ENCODE measurements at places on chromosomes 1 and 21.

GRCh38 chr1:54158071-54158470, 5.3 kb upstream of the CDCP2 start:
- peak; percentile 69 for DNase-seq

- no peak for DNase-seq
Observed at GRCh38 chr1:27049100-27049499, 36.5 kb upstream of the TENT5B start.

DNA sequence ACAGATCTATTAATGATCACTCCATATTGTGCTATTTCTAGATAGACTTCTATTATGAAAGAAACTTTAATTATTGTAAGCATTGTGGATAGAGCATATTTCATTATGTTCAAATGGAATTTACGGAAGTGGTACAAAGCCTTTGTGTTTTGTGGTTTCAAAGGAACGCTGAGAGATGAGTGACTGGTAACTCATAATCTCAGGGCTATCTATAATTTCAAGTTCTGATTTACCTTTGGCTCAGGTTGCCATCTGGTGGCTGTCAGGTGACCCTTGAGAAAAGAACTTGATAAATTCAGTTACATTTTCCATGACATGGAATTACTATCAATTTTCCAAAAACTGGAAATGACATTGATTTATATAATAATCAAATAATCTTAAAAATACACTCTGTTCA, 12.2 kb downstream of the NTNG1 start:
- peak; percentile 49 for DNase-seq

GRCh38 chr1:43345120-43345519, 7.5 kb downstream of the MPL start:
- DNase-seq, result no peak

- DNase-seq, result no peak
Observed at GRCh38 chr1:198141668-198142351, 15.0 kb upstream of the NEK7 start.

DNA sequence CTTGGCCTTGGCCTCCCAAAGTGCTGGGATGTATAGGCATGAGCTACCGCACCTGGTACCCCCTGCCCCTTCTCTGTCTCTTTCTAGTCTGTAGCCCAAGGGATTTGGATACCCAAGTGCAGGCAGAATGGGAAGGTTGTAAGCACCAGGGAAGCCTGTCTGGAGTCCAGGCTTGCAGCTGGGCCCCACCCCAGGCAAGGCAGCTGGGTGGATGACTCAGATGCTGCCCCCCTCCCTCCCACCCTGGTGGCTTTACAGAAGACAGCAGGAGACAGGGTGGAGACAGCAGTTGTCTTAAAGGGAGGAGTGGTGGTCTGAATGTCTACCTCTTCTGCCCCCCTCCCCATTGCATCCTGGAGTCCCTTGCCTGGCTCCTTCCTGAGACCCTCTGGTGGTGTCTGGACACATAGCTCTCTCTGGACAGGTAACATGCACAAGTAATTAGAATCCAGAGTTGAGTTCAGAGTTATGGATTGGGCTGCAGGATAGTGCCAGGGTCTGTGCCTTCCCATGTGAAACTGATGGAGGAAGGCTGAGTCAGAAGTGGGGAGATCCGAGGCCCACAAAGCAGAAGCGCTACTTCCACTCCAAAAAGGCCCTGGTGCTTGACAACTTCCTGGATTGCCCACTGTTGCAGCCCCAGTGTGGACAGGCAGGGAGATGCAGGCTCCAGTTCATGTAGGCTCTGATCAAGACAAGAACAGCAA, 5.1 kb downstream of the LMNA start:
- peak; percentile 75 for DNase-seq

DNA sequence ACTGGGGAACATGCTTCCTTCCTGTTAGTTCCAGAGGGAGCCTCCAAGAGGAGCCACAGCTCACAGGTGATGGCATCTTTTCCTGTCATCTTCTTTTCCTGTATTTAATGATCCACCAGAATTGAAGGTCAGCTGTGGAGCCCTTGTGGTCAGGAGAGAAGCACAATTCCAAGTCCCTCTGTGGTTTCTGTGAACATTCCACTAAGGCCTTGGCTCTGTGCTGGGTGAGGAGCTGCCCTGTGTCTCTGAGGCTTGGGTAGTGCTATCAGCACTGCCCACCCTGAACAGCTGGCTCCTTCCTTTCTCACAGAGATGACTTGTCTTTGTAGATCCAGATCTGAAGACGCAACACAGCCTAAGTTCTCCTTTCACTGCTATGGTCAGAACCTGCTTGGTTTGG, 141.9 kb upstream of the MAP1LC3C start:
- DNase-seq, result peak; percentile 37

DNA sequence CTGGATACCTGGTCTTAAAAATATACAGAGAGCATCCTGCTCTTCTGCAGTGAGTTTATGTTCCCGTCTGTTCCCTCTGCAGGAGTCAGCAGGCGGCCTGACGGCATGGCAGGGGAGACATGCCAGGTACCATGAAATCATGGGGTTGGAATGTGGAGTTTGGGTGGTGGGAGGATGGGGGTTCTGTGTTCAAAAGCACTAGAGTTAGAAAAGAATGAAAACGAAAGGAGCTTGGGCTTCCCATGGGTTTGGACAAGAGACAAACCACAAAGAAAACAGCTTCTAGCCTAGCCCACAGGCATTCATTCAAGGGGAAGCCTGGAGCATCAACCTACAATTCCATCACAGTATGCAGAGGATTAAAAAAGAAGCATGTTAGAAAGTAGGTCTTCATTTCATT, 59.9 kb downstream of the WARS2 start:
- peak; percentile 93 for DNase-seq

- no peak for DNase-seq
Observed at GRCh38 chr1:47679301-47679791, 241.5 kb downstream of the FOXD2 start.

GRCh38 chr1:17197696-17198095, 7.2 kb upstream of the PADI1 start:
- no peak for DNase-seq

DNA sequence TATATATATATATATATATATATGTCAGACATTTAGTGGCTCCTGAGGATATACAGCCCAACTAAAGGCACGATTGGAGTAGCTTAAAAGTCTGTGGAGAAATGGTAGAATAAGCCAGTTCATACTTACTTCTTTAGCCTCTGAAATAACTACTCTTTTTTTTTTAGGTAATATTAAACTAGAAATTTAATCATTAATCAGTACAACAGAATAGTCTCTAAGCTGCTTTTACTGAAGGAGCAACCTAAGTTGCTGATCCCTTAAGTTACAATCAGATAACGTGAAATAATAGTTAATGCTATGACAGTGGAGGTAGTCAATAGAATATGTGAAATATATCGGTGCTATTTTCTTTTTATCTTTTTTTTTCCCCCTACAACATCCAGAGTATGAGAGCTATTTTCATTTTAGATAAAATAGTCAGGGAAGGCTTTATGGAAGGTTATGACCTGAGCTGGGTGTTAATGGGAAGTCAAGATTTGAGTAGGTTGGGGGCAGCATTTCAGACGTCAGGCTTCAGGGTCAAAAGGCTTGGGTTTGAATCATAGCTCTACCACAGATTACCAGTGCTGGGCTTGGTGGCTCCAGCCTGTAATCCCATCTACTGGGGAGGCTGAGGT, 15.6 kb downstream of the ZMPSTE24 start:
- DNase-seq, result peak; percentile 39

DNA sequence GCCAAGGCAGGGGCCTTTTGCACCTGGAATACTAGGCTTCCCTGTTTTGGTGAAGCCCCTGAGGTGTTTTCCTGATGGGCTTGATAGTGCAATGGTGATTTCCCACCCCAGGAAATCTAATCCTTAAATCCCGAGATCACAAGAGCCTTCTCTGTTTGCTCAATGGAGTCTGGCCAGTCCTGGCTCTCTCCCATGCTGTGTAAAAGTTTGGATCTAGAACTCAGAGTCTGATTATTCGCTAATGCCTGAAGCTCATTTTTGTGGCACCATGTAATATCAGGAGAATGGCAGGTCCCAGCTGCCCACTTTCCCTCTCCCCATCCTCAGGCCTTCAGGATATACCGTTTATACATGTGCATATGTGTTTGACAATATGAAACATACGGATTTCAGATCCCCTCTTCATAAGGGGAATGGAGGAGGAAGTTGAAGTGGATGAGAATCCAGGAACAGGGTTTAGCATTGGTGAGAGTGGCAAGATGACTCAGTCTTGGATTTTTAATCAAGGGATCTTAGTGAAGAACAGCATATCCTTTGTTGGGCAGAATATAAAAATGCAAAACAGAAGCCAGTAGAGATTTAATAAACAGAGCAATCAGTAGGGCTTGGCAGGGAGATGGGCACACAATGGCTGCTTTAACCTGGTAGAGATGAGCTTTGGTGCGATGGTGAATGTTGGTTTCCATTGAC, 62.1 kb downstream of the CLIC6 start:
- no peak for DNase-seq

GRCh38 chr1:161827786-161828185, 61.7 kb downstream of the ATF6 start:
- no peak for DNase-seq

Data from kidney tubule cell (primary cell).